ENCODE measurements at places on chromosomes 2 and 18.
A peak's percentile ranks its signal among the peaks of the same experiment; 100 is the strongest.

DNA sequence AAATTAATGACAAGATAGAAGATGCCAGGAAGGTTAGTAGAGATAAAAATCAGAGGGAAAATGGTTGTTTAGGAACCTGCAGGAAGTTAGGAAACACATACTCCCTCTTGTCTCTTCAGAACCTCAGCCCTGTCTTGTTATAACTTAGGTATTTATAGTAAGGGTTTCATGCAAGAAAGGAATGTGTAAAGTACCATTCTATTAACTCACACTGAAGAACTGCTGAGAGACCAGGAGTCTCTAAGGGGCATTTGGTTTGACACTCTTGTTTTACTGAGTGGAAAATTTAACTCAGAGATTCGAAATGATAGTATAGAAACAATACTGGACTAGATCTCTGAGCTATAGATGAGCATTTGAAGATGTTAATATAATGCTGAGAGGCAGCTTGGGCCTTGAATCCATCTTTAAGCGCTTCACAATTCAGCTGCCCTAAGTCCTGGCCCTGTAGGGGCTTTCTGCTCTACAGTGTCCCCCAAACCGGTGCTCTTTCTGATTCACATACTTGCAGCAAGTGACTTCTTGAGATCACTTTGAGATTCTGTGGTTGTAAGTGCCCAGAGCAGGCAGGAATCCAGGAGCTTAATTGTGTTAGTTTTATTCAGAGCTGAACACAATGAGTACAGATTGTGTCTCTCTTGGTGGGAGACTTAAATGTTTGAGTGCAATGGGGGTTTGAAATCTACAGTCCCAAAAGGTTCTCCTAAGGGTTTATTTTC, 235.0 kb upstream of the RGPD4 start:
- DNase-seq: no peak

- peak; percentile 64 for DNase-seq
Observed at GRCh38 chr2:47488870-47489584, 86.1 kb downstream of the MSH2 start.

DNA sequence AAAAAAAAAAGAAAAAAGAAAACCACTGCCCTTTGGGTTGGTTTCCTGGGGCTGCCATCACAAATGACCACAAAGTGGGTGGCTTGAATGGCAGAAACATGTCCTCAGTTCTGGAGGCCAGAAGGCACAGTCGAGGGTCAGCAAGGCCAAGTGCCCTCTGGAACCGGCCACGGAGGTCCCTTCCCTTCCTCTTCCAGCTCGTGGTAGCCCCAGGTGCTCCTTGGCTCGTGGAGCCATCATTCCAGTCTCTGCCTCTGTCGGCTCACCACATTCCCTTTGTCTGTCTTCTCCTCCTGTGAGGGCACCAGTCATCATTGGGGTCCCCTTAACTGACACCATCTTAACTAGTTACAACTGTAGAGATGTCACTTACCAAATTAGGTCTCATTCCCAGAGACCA, 8.5 kb upstream of the NFATC1 start:
- DNase-seq: no peak

- no peak for DNase-seq
Observed at GRCh38 chr2:75396314-75396713, 164.4 kb downstream of the EVA1A start.

- DNase-seq: no peak
Observed at GRCh38 chr2:218722876-218723785, 12.5 kb downstream of the TTLL4 start.

DNA sequence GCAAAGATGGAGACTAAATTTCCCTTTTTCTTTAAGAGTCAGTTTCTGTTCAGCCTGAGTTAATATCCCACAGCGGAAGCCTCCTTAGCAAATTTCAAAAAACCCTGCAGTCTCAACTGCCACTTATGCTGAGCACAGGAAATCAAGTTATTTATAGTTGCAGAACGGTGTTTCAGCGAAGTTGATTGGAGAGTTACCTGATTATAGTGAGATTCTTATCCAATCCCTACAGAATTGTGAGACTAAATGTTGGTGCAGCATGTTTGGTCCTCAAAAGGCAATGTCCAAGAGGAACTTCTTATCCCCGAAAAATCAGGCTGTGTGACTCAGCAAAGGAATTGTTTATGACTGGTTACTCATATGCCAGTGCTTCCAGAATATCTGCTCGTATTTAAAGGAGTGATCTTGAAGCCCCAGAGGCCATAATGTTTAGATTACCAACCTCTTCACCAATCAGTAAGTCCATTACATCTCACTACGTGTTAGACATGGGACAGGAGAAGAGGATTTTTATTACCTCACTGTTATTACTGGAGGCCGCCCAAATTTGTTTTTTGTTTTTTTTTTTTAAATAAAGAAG, 67.9 kb downstream of the LRRFIP1 start:
- DNase-seq: peak; percentile 73

DNA sequence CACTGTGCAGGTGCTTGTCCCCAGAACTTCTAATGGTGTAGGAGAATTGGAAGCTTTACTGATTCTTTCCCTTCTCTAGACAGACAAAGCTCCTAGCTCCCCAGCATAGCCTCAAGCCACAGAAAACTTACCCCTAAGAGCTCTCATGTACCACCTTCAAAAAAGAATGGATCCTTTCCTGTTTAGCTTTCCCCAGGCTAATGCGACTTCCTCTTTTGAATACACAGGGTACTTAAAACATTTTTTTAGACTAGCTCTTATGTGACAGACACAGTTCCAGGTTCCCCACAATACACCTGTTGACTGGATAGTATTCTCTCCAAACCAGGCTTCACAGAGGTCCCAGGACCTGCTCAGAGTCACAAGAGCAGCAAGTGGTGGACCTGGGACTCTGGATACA, 8.3 kb downstream of the CTAGE1 start:
- no peak for DNase-seq

- DNase-seq: peak; percentile 68
Observed at GRCh38 chr18:44651478-44651877, 29.2 kb upstream of the SETBP1 start.

DNA sequence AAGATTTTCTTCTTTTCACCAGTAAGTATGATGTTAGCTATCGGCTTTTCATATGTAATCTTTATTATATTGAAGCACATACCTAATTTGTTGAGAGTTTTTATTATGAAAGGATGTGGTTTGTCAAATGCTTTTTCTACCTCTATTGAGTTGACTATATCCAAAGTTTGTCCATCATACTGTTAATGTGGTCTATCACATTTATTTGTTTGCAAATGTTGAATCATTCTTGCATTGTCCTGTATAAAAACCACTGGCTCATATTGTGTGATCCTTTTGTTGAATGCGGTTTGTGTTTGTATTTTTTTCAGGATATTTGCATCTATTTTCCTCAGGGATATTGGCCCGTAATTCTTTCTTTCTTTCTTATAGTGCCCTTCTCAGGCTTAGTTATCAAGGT, 675.5 kb downstream of the NUP35 start:
- DNase-seq: no peak

- DNase-seq: no peak
Observed at GRCh38 chr18:46718501-46719341, 38.1 kb downstream of the ST8SIA5 start.

GRCh38 chr2:105437708-105438103, 38.9 kb upstream of the FHL2 start:
- DNase-seq: peak; percentile 47

GRCh38 chr2:207260947-207261346, 95.2 kb upstream of the KLF7 start:
- DNase-seq: no peak

DNA sequence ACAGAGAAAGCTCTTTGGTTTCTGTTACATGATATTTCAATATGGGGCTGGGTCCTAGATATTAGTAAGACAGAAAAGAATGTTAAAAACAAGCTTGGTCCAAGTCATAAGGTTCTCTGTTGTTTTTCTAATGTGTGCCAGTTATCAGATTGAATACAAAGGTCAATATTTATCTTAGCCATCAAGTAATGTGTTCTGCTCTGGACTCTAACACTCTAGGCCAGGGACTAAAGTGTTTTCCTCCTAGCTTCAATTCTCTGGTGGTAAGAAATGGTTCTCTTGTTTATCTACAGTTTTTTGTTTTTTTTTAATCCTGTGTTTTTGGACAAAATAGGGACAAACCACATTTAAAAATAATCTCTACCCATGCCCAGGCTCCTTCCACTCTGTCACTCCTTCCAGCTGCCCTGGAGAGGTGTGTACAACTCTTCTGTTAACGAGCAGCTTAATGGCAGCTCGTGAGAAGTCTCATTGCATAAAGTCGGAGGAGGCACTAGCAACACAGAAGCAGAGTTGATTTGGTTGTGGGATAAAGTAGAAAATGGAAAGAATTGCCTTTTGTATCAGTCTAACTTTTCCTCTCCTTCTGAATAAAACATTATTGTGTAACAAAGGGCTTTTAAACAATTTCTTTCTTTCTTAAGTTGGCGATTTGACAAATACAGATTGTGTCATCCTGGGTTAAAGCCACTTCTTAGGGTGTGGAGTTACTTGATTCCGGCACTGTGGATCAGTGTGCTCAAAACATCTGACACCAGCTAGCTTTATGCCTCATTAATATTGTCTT, 8.0 kb upstream of the SESTD1 start:
- peak; percentile 46 for DNase-seq

GRCh38 chr2:225937625-225938187, 538.2 kb downstream of the NYAP2 start:
- no peak for DNase-seq

GRCh38 chr2:217918308-217919024, 84.3 kb downstream of the TNS1 start:
- DNase-seq: no peak

DNA sequence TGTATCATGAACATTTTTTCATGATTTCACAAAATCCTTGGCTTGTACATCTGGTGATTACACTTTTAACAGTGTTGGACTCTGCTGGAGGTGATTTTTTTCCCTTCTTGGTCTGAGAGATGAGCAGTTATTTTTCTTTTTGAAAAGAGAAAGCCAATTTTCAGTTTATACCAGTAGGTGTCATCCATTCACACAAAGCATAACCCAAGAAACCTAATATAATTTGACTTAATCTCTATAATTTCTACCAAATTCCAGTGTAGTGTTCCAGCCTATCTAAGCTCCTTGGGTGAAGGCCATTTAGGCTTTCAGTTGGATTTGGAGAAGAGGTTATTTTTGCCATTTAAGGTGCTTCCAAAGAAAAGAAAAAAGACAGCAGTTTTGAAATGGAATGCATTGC, 7.7 kb upstream of the ICOS start:
- DNase-seq: no peak

DNA sequence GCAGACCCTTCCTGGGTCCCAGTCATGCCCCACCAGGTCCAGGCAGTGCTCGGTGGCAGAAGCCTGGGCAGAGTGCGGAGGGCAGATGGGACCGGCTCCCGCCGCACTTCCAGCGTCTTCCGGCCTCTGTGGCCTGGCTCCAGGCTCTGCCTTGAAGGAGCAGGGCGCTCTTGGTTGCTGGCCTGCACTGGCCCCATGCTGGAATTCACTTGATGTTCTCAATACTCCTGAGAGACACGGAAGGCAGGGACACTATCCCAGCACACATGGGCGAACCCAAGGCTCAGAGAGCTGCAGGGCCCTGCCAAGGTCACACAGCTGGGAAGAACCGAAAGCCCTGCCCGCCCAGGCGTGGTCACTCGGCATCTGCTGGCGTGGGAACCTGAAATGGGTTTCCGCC, 87.6 kb upstream of the ODC1 start:
- DNase-seq: no peak

DNA sequence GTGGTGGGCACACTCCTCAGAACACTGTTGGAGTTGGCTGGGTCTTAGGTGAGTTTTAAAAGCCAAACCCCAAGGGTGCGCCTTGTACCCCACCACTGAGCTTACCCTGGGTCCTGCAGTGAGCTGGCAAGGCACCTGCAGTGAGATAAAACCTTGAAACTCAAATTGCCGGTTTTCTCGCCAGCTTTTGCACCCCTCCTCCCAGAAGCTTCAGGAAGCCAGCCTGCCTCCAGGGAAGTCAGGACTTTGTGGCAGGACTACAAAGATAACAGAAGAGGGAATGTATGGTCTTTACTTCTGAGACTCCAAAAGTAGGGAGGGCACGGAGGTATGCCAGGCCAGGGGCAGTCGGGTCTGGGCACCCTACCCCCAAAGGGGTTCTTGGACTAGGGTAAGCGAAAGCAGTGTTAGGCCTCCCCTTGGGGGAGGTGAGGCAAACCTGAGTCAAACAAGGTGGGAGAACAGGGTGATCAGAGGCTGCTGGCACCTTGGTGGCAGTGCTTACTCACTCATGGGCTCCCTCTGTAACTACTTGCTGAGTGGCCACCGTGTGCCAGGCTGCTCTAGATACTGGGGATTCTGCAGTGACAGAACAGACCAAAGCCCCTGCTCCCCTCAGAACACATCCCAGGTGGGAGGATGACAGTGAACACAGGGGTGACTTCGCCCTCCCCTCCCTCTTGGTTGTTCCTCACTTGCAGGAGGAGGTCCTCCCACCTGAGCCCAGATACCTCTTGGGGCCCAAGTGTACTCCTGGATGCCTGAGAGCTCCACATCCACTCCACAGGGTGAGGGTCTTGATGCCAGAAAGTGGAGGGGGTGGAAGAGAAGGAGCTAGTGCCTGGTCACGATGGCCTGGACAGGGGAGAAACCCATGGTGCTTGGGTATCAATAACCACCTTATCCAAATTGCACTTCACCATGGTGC, 69.3 kb upstream of the RGPD5 start:
- DNase-seq: no peak

GRCh38 chr2:230537531-230537976, 121.6 kb downstream of the SP100 start:
- no peak for DNase-seq

- DNase-seq: no peak
Observed at GRCh38 chr2:153622285-153622684, 143.7 kb upstream of the RPRM start.

GRCh38 chr18:49847524-49847923, 34.2 kb upstream of the ACAA2 start:
- no peak for DNase-seq

- no peak for DNase-seq
Observed at GRCh38 chr18:22609642-22610041, 191.9 kb upstream of the CTAGE1 start.

DNA sequence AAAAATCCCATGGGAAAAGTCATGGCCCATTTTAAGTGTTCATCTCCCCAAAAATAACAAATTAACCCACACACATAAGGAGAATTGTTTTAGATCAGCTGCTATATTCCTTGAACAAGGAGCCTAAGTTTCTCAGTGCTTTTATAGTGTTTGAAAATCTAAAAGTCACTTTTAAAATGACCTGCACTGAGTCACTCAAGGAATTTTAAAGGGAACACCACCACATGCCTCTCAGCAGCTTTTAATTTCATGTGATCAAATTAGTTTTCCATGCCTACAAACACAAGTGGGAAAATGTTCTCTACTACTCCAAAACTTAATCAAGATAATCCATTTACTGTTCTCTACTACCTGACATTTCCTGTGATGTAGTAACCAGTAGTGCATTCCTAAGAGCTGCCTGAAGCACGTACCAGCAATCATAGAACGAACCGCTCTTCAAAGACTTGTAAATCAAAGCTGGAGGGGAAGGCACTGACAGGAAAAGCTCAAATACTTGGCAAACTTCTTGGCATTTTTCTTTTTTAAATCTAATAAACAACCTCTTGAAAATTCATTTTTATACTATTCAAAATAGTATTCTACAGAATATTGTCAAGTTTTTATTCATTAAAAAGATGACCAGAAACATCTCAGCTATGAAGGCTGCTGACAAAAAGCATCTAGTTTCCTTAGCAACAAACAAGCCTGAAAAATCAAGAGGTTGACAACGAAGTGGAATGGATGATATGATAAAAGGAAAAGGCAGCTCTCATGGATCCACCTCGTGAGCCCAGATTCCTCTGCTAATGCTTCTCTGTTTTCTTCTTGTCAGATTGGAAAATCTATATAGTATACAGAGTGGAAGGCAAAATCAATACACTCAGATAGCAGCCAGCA, 37.2 kb downstream of the LRPPRC start:
- no peak for DNase-seq

All from fibroblast of skin of left biceps (primary cell).